Stimulated activated naive CD4-positive, alpha-beta T cell (primary cell): ENCODE measurements at places on chromosomes 6 and 20.
A peak's percentile ranks its signal among the peaks of the same experiment; 100 is the strongest.

DNA sequence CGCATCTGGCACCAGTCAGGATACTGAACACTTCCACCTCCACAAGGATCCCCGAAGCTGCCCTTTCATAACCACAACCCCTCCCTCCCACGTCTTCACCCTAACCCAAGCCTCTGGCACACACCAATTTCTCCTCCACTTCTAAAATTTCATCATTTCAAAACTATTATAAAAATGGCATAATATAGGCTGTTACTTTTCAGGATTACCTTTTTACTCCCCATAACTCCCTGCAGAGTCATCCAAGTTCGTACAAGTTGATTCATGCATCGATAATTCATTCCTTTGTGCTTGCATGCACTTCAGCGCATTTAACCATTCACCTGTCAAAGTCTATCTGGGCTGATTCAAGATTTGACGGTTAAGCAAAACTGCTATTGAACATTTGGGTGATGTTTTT, 30.6 kb upstream of the LY86 start:
- DNase-seq: no peak

- DNase-seq: no peak
These were observed 32.4 kb upstream of the TIAM2 start for GRCh38 chr6:154962753-154963152.

DNA sequence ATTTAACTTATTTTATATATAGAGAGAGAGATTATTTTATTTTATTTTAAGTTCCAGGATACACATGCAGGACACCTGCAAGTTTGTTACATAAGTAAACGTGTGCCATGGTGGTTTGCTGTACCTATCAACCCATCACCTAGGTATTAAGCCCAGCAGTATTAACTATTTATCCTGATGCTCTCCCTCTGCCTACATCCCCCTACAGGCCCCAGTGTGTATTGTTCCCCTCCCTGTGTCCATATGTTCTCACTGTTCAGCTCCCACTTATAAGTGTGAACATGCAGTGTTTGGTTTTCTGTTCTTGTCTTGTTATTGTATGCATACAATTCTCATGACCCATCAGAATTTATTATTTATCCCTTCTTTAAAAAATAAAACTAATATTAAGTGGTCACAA, 34.6 kb downstream of the FKBP1C start:
- no peak for DNase-seq

DNA sequence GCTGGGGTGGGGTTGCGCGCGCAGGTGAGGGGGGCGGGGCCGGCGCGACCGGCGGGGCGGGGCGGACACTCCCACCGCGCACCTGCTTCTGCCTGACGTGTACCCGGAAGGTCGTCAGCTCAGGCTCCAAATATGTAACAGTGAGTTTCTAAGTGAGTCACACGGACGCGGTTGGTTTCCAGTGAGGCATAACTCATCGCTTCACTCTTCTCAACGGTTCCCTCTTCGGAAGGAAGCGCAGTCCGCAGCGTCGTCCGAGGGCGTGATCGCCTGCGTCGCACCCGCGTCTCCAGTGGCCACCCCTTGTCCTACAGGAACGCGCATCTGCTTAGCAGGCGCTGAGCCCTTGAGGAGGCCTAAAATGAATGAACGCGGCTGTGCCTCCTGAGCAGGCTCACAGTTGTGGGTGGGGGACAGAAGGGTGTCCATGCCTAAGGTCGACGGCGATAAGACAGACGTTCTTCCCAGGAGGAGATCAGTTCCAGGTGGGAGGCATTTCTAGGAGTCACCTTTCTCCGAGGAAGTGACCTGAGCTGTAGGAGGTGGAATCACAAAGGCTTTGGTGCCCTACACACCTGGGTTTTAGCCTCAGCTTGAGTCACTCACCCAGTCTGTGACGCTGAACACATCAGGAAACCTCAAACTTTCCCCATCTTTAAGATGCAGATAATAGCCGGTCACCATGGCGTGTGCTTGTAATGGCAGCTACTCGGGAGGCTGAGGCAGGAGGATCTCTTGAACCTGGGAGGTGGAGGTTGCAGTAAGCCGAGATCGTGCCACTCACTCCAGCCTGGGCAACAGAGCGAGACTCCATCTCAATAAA, 50.9 kb upstream of the EZR start:
- peak; percentile 99 for DNase-seq

GRCh38 chr20:40680161-40680959, 8.7 kb downstream of the MAFB start:
- no peak for DNase-seq

- no peak for DNase-seq
These were observed 76.7 kb downstream of the PRSS35 start for GRCh38 chr6:83589076-83589475.

GRCh38 chr20:42530855-42531448, 658.8 kb downstream of the PTPRT start:
- DNase-seq: no peak

DNA sequence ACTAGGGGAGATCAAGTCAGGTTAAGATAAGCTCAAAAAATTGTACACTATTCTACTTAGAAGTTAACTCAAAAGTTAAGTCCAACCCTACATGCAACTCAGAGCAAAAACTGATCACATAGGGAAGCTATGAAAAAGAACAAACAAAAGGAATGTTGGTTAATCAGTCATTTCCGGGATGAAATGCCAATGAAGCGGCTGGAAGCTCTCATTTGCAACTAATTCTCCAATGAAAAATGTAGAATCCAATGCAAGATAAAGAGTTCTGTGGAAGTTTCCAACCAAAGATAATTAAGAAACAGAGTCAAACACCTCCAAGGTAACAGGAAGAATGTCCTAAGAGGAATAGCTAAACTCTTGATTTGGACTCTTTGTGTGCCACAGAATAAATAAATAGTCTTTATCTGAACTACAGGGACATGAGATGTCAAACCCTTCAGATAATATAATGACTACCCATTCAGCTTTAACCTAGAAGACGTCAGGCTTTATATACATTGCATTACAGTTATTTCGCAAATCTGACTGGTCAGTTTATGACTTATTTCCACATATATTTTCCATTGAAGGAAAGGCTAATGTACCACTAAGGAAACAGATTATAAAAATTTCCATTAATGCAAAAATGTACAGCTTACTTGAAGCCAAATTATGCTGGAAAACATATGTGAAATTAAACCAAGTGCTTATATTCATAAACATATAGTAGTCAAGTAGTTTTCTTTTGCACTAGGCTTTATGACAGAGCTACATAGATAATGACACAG, 48.0 kb upstream of the DST start:
- DNase-seq: no peak

- DNase-seq: no peak
These were observed 29.7 kb upstream of the GNRH2 start for GRCh38 chr20:3013771-3014170.

- no peak for DNase-seq
These were observed 2.5 kb downstream of the CCDC167 start for GRCh38 chr6:37496951-37497885.

DNA sequence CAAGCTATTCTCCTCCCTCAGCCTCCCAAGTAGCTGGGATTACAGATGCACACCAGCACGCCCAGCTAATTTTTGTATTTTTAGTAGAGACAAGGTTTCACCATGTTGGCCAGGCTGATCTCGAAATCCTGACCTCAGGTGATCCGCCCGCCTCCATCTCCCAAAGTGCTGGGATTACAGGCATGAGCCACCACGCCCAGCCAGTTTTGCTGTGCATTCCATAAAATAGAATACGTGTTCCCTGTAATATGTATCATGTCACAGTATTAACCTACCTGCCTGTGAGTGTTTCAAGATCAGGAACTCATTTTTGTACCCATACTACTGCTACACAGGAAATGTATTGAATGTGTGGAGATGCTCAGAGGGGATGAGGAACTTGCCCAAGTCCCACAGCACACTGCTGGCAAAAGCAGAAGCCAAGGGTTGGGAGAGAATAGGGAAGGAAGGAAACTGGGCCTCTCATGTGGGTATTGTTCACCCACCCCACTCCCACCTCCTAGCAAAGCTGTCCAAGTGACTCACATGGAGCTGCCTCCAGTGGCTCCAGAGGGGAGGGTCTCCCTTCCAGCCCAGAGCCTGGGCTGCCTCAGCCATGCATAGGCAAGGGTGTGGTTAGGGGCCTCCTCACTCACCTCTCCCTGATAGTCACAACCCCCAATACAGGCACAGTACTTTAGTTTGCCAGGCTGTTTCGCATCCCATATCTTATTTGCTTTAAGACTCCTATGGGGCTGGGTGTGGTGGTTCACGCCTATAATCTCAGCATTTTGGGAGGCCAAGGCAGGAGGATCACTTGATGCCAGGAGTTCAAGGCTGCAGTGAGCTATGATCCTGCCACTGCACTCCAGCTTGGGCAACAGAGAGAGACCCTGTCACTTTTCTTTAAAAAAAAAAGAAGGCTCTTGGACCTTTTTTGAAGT, 9.4 kb downstream of the HM13 start:
- no peak for DNase-seq

- no peak for DNase-seq
These were observed 34.4 kb upstream of the ARHGAP18 start for GRCh38 chr6:129744201-129744879.

- DNase-seq: no peak
These were observed 33.6 kb downstream of the VGLL2 start for GRCh38 chr6:117298941-117299340.

- DNase-seq: no peak
These were observed 103.9 kb upstream of the ISM1 start for GRCh38 chr20:13117200-13117599.

GRCh38 chr20:62663145-62664018, 21.1 kb downstream of the SLCO4A1 start:
- DNase-seq: no peak

DNA sequence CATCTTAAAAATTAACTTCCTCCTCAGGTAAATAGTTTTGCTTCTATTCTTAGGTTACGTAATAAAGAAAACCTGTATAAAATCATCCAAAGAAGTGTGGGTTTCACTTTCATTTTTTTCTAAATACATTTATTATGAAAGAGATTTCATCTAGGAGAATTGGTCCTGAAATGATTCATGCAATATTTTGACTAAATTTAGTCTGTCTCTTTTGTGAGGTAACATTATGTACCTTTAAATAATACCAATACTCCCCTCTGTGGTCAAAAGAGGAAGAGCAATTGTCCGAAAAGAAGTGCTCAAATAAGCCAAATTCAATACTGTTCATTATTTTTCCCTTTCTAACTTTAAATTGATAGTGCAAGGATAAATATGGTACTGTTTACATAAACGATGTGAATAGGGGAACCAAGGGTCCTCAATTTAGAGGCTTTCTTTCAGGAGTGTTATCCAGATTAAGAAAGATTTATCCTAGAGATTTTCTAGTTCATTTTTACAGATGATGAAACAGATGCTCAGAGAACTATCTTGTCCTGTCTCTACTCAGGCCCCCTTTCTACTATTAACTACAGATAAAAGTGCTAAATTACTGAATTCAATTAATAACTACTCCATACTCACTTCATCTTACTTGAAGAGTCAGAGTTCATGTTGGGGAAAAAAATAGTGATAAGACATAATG, 26.2 kb downstream of the CYP39A1 start:
- no peak for DNase-seq

DNA sequence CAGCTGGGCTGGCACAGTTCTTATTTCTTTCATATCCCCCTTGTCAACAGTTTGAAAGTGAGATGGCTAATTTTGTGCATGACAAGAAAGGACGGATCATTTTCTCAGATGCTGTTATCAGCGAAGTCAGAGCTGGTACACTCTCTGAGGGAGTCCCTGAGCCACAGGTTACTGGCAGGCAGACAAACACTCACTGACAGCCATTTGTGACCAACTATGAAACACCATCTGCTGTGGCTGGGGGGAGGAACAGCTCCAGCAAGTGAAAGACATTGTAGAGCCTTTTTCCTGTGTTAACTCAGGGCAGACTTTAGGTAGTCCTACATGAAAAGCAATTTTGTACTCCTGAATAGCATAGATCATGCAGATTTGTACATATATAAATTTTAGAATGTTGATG, 22.2 kb downstream of the OLIG3 start:
- DNase-seq: no peak
